AG04450 (cell line): ENCODE measurements at places on chromosomes 16 and 17.

DNA sequence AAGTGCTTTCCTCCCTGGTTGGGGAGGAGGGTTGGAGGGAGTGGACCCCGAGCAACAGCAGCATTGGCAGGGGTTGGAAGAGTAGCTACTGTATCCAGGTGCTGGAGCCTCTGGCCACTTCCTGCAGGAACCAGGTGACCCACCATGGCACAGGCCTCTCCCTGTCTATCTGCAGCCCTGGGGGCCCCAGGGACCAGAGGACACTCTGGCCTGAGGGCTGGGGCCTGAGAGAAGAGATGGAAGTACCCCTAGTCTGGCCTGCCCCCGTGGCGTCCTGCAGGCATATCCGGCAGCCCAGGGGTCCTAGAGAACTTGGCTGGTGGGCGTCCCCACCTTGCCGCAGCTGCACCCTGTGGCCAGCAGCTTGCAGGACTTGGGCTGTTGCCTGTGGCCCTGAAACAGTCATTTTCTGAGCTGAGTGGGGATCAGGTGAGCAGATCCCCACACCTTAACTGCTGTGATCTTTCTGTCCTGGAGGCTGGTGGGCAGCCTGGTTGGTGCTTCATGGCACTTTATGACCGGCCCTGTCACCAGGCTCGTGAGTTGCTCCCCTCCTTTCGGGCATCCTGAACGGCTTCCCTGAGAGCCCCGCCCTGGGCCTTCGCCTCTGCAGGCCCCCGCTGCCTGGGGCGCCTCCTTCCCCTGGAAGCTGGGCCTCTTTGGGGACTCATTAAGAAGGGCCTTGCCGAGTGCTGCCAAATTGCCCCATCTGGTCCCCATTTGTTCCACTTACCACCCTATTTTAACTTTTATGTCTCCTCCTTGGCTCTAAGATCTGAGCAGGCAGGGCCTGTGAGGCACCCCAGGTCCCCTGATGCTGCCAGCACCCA lies 298.6 kb downstream of the SEC14L1 start:
- DNase-seq, result no peak

DNA sequence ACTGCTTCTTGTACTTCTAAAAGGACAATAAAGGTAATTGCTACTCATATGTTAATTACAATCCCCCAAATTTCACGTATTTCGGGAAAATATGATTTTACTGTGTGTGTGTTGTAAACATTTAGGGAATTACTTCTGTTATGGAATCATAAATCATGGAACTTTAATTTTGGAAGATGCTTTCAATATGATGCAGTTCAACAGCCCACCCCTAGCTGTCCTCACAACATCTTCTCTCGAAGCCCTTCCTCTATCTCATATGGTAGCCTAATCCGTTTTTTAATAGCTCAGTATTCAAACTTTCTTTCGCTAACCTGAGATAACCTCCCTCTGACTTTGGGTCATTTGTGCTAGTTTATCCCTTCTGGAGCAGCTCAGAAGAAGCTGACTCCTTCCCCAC lies 78.4 kb downstream of the ANKFN1 start:
- DNase-seq, result no peak

DNA sequence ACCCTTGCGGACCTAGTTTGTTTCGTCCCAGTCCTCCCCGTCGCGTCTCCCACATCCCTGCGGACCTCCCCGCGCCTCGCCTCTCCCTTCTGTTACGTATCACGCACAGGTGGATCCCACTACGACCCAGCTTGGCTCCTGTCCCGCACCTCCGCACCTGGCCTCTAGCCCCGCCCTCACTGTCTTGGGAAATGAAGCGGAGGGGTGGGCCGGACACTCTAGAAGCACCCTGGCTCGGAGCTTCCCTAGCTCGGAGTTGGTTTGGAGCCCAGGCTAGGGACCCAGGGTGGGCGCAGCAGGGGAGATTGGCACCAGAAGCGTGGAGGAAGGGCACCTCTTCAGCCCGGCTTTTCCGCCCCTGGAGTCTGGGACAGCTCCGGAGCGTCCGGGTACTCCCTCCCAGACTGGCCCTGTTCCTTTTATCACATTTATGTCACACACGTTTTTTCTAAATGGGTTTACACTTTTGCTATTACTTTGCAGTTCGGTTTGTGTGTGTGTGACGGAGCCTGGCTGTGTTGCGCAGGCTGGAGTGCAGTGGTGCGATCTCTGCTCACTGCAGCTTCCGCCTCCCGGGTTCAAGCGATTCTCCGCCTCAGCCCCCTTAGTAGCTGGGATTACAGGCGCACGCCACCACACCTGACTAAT lies 1.4 kb upstream of the CEMP1 start:
- DNase-seq, result no peak

GRCh38 chr16:84277244-84277823 lies 17.3 kb upstream of the WFDC1 start:
- DNase-seq, result no peak

DNA sequence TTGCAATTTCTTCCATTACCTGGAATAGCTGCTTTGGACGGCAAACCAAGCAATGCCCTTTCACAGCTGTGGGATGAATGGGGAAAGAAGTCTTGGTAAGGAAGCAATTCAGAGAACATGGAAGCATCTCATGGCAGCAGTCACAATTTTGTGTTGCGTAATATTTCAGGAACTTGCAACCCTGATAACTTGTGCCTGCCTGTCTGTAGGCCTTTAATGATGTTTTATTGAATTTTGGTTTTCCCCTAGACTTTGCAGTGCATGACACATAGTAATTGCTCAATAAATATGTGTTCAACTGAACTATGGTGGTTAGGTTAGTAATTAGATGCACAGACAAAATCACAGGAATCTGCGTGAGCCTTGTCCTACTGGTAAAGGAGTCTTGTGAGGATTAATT lies 439.5 kb downstream of the WWOX start:
- no peak for DNase-seq

DNA sequence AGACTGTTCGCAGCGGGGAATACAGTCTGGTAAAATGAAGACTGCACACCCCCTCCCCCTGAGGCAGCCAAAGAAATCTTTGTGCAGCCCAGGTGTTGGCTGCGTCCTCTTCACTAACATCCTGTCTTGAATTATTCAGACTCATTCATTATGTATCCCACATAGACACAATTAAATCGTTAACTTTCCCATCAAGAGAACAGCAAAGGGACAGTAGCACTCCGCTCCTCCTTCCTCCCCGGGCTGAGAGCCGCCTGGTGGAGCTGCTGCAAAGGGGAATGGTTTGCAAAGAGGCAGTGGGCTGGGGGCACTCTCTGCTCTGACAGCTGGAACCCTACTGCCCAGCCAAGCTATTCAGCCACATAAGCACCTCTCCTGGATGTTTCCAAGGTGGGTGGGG lies 290.0 kb upstream of the SOX9 start:
- DNase-seq, result no peak

- DNase-seq, result no peak
These were observed 43.8 kb upstream of the TOB1 start for GRCh38 chr17:50909765-50910605.

- no peak for DNase-seq
These were observed 89.4 kb upstream of the C17orf78 start for GRCh38 chr17:37286430-37286829.

DNA sequence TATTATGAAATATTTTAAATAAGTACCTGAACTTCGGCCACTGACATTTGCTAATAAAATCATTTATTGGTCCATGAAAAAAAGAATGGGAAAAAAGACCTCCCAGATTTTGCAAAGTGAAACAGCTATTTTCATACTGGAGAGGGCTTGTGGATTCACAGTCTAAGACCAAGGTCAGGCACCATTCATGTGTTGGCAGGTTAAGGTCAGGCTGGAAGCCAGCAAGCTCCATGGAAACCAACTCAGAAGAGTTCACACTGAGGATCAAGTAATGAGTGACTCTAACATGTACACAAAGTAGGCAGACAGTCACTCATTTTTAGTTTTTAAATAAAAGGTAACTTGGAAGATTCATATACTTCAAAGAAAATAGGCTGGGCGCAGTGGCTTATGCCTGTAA lies 3.4 kb downstream of the DNAJA2 start:
- DNase-seq, result no peak

- no peak for DNase-seq
These were observed 601 bp downstream of the JMJD8 start for GRCh38 chr16:683396-684070.

GRCh38 chr16:89312194-89312593 lies 94.7 kb downstream of the ZNF778 start:
- no peak for DNase-seq

DNA sequence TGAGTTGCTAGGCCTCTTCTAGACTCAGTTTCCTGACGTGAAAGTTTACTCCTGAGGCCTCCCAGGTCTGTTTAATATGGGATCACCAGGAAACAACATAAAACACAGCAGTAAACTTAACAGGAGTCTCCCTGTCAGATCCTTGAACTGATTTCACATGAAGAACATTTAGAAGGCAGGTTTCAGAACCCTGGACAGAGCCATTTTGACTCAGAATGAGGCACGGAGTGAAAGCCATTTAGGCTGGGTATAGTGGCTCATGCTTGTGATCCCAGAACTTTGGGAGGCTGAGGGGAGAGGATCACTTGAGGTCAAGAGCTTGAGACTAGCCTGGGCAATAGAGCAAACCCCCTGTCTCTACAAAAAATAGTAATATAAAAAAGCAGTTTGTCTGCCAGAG lies 289.1 kb downstream of the CA10 start:
- DNase-seq, result no peak

DNA sequence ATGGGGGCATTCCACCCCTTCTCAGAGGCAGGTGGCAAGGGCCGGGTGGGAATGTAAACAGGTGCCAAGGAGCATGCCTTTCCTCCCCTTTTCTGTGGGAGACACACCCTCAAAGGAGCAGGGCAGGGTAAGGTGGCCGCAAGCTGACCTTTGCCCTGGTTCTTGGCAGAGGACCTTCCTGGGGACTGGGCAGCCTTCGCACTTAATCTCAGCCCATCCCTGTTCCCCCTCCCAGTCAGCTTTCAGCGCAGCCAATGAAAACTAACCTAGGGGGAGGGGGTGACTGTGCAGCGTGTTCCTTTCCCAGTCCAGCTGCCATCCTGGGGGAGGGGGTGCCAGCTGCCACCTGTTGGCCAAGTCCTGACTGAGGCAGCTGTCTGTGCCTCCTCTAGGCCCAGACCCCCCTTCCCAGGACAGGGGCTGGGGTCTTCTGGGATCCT lies 2.8 kb downstream of the TRAF4 start:
- no peak for DNase-seq

DNA sequence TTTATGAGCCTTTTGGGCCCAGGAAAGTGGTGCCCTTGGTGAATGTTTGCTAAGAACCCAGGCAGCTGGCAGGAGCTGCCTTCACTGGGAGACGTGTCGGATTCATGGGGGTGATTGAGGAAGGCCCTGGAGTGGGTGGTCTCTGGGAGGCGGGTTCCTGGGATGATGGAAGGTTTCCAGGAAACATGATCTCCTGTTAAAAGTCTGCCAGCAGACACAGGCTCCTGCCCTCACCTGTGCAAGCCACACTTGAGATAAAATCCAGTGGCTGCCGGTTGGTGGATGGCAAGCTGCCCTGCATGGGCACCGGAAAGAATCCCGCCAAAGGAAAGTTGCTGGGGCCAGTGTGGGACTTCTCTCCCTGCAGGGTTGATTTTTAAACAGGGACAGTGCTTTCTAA lies 189.0 kb upstream of the CIBAR2 start:
- DNase-seq, result no peak

DNA sequence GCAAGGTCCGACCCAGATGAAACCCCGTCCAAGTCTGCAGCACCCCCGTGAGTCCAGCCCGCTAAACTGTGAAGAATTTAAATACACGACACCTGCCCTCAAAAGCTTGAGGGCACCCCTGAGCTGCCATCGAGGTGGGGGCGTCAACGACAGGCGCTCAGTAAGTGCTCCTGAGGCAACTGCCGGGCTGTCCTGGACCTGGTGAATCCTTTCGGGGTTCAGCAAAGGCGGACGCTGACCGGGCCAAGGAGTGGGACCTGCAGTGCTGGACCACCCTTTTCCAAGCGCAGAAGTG lies 512 bp upstream of the ENDOV start:
- DNase-seq, result no peak

GRCh38 chr16:30429418-30429677 lies 482 bp downstream of the DCTPP1 start:
- no peak for DNase-seq

- no peak for DNase-seq
These were observed 6.0 kb downstream of the GGNBP2 start for GRCh38 chr17:36550491-36551417.

- DNase-seq, result no peak
These were observed 484.2 kb upstream of the SOX9 start for GRCh38 chr17:71636644-71637043.

- no peak for DNase-seq
These were observed 6.8 kb downstream of the ERAL1 start for GRCh38 chr17:28861393-28862203.

DNA sequence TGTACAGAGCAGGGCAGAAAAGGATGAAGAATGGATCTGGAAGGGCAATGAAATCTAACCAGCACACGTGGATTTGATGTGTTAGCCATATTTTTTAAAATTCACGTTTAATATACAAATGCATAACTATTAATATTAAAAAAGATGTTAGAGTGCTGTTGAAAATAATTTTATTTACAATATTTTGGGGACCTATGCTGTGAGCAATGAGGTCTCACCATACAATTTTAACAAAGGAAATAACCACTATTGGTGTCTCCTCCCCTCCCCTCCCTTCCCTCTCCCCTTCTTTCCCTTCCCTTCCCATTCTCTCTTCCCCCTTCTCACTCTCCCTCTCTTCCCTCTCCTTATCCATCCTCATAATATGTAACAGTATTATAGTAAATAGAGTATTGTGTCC lies 64.2 kb upstream of the GPR139 start:
- no peak for DNase-seq

GRCh38 chr17:79192503-79193351 lies 118.1 kb downstream of the ENGASE start:
- DNase-seq, result no peak

DNA sequence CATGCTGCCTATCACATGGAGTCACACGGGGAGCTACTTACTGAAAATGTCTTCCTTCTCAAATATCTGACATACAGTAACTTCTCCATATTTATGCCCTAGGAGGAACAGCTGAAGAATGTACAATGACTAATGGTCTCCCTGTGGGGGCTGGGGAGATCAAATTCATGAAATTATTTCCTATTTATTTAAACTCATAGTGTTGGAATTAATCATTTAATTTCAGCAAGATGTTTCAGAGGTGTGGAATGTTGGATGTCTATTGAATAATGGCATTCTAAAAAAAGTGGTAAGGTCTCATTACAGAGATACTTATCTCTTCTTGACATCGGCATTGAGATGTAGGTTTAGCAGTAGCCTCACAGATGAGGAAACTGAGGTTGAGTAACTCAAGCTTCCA lies 214.3 kb upstream of the CDH11 start:
- DNase-seq, result no peak

GRCh38 chr17:48647103-48647962 lies 21.2 kb upstream of the HOXB9 start:
- no peak for DNase-seq

GRCh38 chr16:35752012-35752772 lies 2292.8 kb downstream of the TP53TG3F start:
- no peak for DNase-seq

GRCh38 chr16:46817961-46818360 lies 13.0 kb downstream of the C16orf87 start:
- DNase-seq, result no peak
